Stimulated activated CD4-positive, alpha-beta T cell treated with anti-CD3 and anti-CD28 coated beads, TNF-alpha, amount 100 ng/mL, for 24 hours (primary cell): ENCODE measurements at places on chromosomes 12 and 14.

DNA sequence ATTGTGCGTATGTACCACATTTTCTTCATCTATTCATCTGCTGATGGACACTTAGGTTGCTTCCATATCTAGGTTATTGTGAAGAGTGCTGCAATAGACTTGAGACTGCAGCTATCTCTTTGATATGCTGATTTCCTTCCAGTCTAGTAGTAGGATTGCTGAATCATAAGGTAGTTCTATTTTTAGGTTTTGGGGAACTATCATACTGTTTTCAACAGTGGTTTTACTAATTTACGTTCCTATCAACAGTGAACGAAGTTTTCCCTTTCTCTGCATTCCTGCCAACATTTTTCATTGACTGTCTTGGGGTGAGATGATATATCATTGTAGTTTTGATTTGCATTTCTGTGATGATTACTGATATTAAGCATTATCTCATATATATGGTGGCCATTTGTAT lies 482.2 kb downstream of the SLC16A7 start:
- no peak for DNase-seq

DNA sequence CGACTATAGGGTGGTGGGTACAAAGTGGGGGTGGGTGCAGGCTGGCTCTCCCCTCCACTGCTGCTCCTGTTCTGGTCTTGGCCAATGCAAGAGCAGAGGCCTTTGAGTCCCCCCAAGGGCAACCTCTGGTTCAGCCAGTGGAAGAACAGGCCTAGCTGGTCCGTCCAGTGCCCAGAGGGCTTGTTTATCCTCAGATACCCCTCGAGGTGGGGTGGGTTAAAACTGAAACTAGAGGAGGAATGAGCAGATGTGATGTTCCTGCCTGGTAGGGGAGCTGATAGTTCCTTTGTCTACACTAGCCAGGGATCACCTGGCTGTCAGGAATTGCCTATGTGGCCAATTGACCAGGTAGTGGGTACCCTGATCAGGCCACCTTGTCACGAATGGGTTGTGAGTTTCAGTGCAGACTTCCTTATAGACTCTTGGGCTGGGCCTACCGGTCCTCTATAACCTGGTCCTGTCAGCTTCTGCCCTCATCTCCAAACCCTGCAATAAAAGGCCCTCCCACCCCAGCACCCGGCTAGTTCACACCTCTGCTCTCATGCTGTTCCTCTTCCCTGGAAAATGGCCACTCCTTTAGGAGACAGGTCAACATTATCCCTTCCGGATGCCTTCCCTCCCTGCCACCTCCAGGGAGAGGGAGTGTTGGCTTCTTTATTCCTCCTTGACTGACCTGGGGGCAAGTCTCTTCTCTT lies 10.7 kb upstream of the HSP90AA1 start:
- DNase-seq = no peak

DNA sequence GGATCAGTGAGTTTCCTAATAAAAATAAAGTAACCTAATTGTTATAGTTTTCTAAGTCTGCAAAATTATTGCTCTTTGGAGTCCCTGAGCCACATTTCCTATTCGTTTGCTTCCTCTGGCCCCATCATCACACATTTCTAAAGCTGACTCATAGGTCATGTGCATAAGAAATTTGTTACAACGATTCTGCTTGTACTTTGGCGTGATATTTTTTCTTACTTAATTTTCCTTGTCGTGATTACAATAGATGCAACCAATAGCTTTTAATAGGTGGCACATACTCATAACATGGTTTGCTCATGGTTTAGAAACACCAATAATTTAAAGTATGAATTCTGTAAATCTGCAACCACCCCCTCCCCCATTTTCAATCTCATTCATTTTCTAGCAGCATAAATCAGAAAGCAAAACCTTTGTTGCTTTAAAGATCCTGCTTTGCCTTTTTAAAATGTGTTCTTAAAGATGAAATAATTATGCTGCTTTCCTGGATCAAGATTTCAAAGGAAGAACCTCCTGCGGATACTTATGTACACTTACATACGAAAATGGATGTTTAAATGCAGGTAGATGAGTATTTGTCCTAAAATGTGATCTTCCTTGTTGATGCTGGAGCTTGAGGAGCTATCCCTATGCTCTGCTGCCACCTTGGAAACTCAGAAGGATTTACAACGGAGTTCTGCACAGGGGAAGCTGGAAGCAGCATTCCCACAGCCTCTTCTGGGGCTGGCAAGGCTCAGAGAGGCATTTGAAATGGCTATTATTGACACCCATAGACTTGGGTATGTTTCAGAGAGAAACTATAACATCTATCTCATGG lies 1.7 kb upstream of the FLRT2 start:
- DNase-seq = no peak

- DNase-seq = no peak
These were observed 54.1 kb downstream of the FBRSL1 start for GRCh38 chr12:132544080-132544397.

GRCh38 chr14:88490168-88490567 lies 64.6 kb downstream of the PTPN21 start:
- no peak for DNase-seq

- no peak for DNase-seq
These were observed 60.1 kb upstream of the CNTN1 start for GRCh38 chr12:40632171-40632570.

GRCh38 chr12:116222358-116222757 lies 55.1 kb downstream of the MED13L start:
- peak; percentile 13 for DNase-seq

DNA sequence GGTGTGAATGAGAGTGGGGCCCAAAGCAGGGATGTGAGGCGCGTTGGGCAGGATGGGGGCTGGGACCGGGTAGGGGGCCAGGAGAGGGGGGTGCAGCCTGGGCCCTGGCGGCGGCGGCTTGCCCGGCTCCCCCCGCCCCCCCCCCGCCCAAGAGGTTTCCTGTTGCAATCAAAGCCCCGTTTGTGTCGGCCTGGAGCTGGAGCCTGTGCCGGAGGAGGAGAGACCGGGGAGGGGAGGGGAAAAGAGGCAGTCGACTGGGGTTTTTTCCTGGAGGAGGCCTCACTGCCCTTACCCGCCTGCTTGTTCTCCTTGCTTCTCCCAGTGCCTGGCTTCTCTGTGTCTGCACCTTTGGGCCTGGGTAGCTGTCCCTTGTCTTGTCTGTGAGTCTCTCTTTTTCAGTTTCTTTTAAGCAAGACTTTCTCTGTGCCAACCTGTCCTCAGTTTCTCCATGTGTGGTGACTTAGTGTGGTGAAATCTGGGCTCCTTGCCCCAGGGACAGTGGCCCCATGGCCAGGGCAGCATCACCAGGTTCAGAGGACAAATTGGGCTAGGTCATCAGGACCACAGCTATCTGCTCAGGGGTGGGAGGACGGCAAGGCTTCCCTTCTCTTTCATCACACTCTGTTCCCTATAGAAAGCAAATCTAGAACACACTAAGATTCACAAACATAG lies 8.5 kb downstream of the RARG start:
- no peak for DNase-seq

- DNase-seq = no peak
These were observed 41.5 kb downstream of the PITPNM2 start for GRCh38 chr12:123109319-123109772.

DNA sequence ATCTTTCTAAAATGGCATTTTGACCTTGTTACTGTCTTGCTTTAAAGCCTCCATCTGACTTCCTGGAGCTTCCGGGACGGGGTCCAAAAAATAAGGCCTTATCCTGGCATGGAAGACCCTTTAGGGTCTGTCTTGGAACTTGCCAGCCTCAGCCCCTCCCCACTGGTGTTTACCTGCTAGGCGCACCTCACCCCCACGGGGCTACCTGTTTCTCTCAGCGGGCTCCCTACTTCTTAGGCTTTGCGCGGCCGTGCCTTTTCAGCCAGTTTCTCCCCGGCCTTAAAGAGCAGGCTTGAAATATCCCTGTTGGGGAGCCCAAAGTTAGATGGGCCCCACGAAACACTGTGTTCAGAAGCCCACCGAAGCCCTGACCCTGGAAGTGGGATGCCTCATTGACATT lies 5.1 kb downstream of the RTL1 start:
- no peak for DNase-seq

GRCh38 chr12:105083551-105084105 lies 630 bp downstream of the ALDH1L2 start:
- DNase-seq = no peak

GRCh38 chr14:68297876-68298468 lies 478.4 kb downstream of the RAD51B start:
- DNase-seq = no peak

DNA sequence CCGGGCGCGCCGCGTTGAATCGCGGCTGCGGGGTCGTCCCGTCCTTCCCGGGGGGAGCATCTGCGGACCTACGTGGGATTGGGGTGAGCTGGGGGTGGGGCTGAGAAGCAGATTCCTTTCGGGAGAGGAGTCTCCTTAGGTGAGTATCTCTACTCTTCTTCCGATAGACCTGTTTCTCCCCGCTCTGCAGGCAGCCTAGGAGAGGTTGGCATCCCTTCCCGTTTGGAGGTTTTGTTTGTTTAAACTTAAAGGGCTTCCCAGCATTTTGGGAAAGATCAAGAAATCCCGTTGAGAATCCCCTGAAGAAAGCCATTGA lies 411 bp downstream of the TTLL5 start:
- no peak for DNase-seq

- DNase-seq = peak; percentile 66
These were observed 148.1 kb upstream of the NRXN3 start for GRCh38 chr14:78022059-78022458.

GRCh38 chr12:47419497-47419896 lies 286.3 kb downstream of the RPAP3 start:
- DNase-seq = no peak

GRCh38 chr12:101087920-101088319 lies 122.1 kb downstream of the SLC5A8 start:
- DNase-seq = no peak

- no peak for DNase-seq
These were observed 101.2 kb upstream of the EGLN3 start for GRCh38 chr14:34051966-34052657.

DNA sequence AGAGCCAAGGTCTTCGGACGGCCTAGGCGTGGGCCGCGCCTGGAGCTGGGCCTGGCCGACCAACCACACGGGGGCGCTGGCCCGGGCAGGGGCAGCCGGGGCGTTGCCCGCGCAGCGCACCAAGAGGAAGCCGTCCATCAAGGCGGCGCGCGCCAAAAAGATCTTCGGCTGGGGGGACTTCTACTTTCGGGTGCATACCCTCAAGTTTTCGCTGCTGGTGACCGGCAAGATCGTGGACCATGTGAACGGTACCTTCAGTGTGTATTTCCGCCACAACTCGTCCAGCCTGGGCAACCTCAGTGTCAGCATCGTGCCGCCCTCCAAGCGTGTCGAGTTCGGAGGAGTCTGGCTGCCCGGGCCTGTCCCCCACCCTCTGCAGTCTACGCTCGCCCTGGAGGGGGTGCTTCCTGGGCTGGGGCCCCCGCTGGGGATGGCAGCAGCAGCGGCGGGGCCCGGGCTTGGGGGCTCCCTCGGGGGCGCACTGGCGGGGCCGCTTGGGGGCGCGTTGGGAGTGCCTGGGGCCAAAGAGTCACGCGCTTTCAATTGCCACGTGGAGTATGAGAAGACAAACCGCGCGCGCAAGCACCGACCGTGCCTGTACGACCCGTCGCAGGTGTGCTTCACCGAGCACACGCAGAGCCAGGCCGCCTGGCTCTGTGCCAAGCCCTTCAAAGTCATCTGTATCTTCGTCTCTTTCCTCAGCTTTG lies 4.4 kb upstream of the SHMT2 start:
- peak; percentile 64 for DNase-seq

DNA sequence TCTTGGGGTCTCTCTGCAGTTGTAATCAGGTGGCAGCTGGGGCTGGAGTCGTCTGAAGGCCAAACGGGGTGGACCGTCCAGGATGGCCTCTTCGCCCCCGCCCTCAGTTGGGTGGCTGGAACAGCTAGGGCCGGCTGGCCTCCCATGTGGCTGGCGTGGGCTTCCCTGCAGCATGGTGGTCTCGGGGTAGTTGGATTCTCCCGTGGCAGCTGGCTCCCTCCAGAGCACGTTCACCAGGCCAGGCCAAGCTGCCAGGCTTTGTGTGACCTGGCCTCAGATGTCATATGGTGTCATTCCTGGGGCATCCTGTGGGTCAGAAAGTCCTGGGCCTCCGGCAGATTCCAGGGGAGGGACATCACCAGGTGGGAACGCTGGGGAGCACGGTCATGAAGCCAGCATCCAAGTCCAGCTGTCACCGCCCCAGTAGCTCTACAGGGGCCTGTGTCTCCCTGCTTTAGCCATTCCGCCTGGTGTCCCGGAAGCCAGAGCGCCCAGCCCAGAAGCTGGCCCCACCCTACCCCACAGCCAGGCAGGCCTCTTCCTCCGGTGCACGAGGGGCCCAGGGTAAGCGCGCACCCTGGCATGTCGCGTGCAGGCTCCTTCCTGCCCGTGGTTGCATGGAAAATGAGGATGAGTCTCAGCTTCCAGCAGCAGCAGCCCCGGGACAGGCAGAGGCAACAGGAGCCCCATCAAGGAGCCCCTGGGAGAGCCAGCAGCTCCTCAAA lies 1.3 kb upstream of the NUDT14 start:
- DNase-seq = no peak

DNA sequence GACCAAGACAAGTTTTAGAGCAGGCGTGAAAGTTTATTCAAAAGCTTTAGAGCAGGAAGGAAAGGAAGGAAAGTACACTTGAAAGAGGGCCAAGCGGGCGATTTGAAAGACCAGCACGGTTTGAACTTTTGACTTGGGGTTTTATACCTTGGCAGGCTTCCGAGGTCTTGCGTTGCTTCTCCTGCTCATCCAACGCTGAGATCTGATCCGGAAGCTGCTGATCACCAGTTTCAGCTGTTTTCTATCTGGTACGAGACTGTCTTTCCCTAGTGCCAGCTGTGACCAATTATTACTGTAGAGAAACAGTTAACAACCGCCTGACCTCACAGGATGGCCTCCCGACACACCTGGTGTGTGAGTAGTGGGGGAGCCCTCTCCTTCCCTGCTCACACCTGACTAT lies 20.6 kb upstream of the SNRPF start:
- DNase-seq = no peak

GRCh38 chr12:42683933-42684801 lies 94.6 kb upstream of the PRICKLE1 start:
- DNase-seq = no peak

GRCh38 chr12:92062539-92063493 lies 82.8 kb downstream of the BTG1 start:
- DNase-seq = no peak

- DNase-seq = no peak
These were observed 81.9 kb downstream of the PELI2 start for GRCh38 chr14:56199982-56200577.

- no peak for DNase-seq
These were observed 17.8 kb upstream of the BCL7A start for GRCh38 chr12:122003651-122004611.

DNA sequence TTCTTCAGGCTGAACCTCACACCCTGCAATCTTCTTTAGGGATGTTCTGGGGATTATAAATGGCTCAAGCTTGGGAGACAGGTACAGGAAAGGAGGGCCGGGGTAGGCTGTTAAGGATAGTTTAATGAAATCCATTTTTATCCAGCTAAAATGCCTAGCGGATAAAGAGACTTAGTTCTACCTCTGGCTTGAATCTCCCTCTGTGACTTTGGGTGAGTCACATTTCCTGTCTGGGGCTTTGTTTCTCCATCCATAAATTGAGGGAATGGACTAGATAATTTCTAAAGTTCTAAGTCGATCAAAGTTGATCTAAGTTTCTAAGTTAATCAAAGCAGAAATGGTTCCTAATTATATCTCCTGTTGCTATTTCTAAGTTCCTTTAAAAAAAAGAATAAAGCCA lies 319.6 kb upstream of the E2F7 start:
- DNase-seq = no peak

GRCh38 chr14:87081004-87081403 lies 912.0 kb downstream of the GALC start:
- no peak for DNase-seq
